ENCODE measurements at places on chromosomes 12 and 14.

- no peak for DNase-seq
These were observed 16.0 kb upstream of the PLEKHH1 start for GRCh38 chr14:67517083-67517482.

GRCh38 chr12:111074559-111074958 lies 154.2 kb upstream of the MYL2 start:
- DNase-seq: no peak

GRCh38 chr12:56768424-56768823 lies 5.3 kb downstream of the HSD17B6 start:
- no peak for DNase-seq

DNA sequence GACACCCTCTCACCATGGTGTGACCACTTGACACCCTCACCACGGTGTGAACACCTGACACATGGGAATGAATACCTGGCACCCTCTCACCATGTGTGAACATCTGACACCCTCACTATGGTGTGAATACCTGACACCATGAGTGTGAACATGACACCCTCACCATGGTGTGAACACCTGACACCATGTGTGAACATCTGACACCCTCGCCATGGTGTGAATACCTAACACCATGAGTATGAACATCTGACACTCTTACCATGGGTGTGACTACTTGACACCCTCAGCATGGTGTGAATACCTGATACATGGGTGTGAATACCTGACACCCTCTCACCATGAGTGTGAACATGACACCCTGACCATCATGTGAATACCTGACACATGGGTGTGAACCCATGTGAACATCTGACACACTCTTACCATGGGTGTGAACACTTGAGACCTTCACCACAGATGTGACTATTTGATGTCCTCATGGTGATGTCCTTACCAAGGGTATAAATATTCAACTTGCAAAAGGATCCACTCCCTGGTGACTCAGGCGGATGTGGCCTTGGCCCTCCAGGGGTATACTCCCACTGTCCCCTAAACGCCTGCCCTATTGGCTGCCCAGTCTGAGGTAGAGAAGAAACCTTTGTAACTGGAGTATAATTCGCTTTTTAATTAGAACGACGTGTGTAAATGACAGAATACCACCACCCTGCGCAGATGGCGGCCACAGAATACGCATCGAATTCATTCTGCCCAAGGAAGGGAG lies 29.1 kb downstream of the RFLNA start:
- DNase-seq: no peak

DNA sequence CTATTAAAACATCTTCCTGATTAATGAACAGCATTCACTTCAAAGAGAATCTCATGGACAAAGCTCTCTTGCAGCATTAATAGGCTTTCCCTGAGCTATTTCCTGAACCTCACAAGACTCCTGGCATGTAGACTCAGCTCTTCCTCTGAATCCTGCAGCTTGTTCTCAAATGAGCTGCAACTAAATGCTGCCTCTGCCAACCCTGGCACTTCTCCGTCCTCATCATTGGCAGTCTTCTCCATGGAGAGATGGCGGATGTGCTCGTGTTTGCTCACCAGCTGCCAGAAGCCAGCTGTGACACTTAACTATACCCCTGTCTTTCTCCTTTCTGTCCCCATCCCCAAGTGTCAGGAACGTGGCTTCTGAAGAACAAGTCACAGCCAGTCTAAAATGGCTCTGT lies 232.1 kb downstream of the FOXN3 start:
- DNase-seq: no peak

DNA sequence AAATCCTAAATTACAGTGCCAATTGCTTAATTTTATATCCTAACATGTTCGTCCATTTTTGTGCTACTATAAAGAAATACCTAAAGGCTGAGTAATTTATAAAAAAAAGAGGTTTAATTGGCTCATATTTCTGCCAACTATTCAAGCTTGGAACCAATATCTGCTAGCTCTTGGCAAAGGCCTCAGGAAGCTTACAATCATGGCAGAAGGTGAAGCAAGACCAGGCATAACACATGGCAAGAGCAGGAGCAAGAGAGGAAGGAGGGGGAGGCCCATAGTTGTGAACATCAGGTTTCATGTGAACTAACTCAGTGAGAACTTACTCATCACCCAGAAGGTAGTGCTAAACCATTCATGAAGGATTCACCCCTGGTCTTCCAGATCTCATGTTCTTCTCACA lies 494.3 kb downstream of the CCER1 start:
- DNase-seq: no peak

DNA sequence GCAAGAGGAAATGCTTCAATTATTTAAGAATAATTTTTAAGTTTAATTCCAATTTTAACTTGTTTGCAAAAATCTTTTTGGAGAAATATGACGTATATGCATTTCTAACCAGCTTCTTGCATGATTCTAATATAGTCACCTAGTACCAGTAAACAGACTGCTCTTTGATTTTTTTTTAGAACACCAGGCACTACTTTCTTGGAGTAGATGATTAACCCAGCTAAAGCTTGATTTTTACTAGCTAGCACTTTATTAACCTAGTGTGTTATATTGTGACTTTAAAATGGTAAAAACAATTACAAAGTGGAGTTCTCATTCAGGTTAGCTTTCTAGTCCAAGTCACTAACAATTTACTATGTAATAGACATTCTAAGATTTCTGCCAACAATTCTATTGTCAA lies 32.6 kb upstream of the FGD4 start:
- no peak for DNase-seq
